ENCODE measurements at places on chromosomes 12 and 14. TPM values are rescaled to one million over a fixed set of nuclear protein-coding genes. Genes with fewer than 3 reads are reported as not detected.

SERPINA10 gene
- total RNA-seq = not detected

KRT83 gene
- total RNA-seq = not detected

DHRS2 gene
- 0.18 TPM for total RNA-seq

TAS2R8 gene
- not detected for total RNA-seq

LIN7A gene
- total RNA-seq = not detected

OR6C65 gene
- total RNA-seq = not detected

SUSD6 gene
- total RNA-seq = 45.3 TPM

GPX2 gene
- not detected for total RNA-seq

SDR9C7 gene
- total RNA-seq = not detected

TAS2R43 gene
- total RNA-seq = 0.81 TPM

GPR68 gene
- 23.9 TPM for total RNA-seq

TAS2R9 gene
- not detected for total RNA-seq

LRRIQ1 gene
- total RNA-seq = not detected

LRRK2 gene
- total RNA-seq = not detected

PIP4P1 gene
- total RNA-seq = 39.0 TPM

FBLN5 gene
- 3.8 TPM for total RNA-seq

LAG3 gene
- 4.0 TPM for total RNA-seq

CRACR2A gene
- 33.9 TPM for total RNA-seq

BEGAIN gene
- total RNA-seq = 1.4 TPM

PHETA1 gene
- 2.2 TPM for total RNA-seq

ADCY4 gene
- 4.5 TPM for total RNA-seq

KCNMB4 gene
- total RNA-seq = 0.76 TPM

ATP5MC2 gene
- total RNA-seq = 357 TPM

GAS2L3 gene
- 5.0 TPM for total RNA-seq

LMNTD1 gene
- total RNA-seq = not detected

PRDM4 gene
- 22.5 TPM for total RNA-seq

SLC17A8 gene
- not detected for total RNA-seq

ANO2 gene
- total RNA-seq = not detected

CLEC2A gene
- total RNA-seq = not detected

SAMD15 gene
- total RNA-seq = 0.26 TPM

PLBD1 gene
- total RNA-seq = not detected

LRFN5 gene
- not detected for total RNA-seq

DENR gene
- total RNA-seq = 49.0 TPM

ANKRD13A gene
- 78.3 TPM for total RNA-seq

KRT79 gene
- not detected for total RNA-seq

ORMDL2 gene
- total RNA-seq = 55.3 TPM

FOXM1 gene
- total RNA-seq = 81.1 TPM

MORN3 gene
- 4.7 TPM for total RNA-seq

STAC3 gene
- total RNA-seq = 3.5 TPM

RNASE7 gene
- not detected for total RNA-seq

BATF gene
- 32.7 TPM for total RNA-seq

PTCSC3 gene
- not detected for total RNA-seq

RESF1 gene
- total RNA-seq = 170 TPM

LTBP2 gene
- 0.10 TPM for total RNA-seq

Measured in activated naive CD4-positive, alpha-beta T cell treated with anti-CD3 and anti-CD28 coated beads, Interleukin-2, amount 10 ng/mL, durations not matched to agents 5 hours and 36 hours (primary cell).